ENCODE measurements at places on chromosomes 3 and 15.

DNA sequence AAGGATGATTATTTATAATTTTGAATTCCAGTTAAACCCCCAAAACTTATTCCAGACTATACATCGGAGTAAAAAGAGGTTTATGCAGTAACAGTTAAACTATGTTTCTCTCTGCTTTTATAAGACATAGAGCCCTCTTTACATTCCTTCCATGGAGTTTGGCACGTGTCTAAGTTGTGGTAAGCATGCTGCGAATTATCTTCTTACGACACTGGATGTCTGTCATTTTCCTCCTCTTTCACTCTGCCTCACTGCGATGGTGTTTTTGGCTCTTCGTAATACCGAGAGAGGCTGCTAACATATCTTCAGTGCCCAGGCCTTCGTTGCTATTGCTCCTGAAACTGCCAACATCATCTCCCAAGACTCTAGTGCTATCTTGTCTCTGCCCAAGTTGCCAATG is 83.9 kb upstream of the TGFBR2 start:
- DNase-seq: no peak

DNA sequence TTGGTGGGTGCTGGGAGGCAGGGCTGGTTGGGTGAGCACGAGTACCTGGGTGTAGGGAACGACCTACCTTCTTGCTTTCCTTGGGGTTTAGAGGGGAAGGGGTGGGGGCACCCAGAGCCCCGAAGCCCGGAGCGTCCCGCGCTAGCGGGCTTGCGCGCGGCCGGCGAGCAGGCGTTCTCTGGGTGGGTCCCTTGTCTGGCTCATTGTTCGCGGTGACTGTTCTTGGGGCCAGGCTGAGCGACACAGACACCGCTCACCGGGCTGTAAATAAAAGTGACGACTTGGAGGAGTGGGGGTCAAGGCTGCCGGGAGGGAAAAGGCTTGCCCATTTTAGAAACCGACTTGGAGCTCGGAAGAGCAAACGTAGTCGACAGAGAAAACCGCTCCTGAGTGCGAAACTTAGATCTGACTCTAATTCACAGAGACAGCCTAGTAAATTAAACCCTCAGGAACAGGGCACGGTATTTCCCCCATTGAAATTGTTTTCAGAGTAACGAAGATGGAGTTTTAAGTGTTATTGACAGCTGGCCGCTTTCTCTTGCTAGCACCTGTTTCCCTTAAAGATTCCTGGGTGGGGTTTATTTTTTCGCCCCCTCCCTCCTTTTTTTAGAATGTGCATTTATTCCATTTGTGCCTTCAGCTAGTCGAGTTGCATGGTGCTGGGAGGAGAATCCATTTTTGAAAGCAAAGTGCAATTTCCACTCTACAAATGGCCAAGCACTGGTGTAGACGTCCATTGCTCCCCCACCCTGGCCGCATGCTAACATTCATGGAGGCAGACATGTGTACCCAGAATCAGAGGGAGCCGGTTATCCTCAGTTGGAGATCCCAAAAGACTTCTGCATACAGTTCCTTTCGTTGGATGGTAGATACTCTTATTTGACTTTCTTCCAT is 532.1 kb upstream of the SEMA6D start:
- peak; percentile 16 for DNase-seq

GRCh38 chr15:26028086-26028740 is 165.1 kb upstream of the ATP10A start:
- no peak for DNase-seq

GRCh38 chr15:70258369-70259027 is 160.8 kb upstream of the TLE3 start:
- DNase-seq: peak; percentile 73

DNA sequence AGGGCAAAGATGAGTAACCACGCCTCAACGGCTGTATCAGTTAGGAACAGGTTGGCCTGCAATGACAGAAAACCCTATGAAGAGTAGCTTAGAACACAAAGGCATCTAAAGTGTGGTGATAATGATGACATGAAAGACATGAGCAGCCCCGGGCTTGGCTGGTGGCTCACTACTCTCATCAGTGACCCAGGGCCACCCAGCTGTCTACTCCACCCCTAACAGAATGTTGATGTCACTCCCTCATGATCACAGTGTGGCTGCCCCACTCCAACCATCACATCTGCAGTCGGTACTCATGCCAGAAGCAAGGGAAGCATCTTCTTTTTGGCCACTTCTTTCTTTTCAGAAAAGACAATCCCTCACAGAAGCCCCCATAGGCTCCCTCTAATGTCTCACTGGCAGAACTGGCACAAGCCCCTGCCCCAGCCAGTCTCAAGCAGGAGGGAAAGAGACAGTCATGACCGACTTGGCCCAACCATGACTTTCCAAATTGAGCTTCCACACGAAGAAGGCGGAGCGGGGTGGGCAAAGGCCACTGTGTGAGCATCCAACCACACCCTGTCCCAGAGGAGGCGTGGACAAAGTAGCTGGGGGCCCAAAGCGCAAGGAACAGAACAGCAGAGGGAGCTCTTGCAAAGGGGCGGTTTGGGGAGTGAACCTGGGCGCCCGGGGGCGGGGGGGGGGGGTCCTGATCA is 72.0 kb upstream of the IQSEC1 start:
- DNase-seq: no peak

DNA sequence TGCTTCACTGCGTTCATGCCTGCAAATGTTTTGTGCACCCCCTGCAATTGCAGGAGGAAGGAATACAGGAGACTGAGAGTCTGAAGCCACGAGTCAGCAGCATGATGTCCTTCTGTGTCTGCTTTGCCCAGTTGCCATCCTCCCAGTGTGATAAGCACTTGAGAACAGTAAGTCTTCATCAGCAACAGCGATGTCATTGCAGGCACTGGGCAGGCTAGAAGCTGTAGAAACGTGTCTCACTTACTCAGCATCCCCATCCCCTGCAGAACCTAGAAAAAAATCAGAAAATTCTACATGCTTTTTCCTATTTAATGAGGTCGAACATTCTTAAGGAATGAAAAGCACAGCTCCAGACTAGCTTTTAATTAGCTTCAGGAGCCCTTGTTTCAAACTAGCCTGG is 156.5 kb upstream of the LPP start:
- no peak for DNase-seq

DNA sequence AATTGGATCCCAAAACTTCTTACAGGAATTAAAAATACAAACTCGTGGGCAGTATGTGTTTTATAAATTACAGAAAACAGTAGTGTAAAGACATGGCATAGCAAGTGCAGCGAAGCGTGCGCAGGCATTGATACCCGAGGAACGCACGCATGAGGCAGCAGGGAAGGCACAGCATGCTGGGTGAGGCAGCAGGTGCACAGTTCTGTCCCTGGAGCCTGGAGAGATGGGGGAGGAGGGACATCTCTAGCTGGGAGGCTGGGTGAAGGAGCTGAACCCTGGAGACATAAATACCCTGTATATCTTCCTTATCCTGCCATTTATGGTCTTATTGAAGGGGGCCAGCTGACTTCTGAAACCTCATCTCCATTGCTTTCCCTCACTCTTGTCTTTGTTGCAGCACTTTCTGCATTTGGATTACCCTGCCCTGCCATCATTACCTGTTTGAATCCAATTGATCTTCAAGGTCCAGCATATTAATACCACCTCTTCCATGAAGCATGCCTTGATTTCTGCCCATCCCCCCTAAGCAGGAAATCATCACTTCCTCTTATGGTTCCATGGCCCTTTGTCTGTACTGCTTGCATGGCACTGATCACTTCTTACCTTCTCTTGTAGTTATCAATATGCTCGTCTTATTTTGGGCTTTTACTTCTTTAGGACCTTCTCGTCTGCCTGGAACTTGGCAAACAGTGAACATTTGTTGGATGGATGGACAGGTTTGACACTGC is 20.5 kb downstream of the LPP start:
- DNase-seq: no peak

Data from right cardiac atrium (tissue), 5 donors.